ENCODE measurements at places on chromosomes 2 and 18. TPM values are rescaled to one million over a fixed set of nuclear protein-coding genes. Genes with fewer than 3 reads are reported as not detected.
A peak's percentile ranks its signal among the peaks of the same experiment; 100 is the strongest.

The TGFBRAP1 gene
- 20.0 TPM for total RNA-seq

The DHRS9 gene
- total RNA-seq: not detected

The DPY30 gene
- total RNA-seq: 99.2 TPM

The NT5C1B gene
- not detected for total RNA-seq

The SERPINB5 gene
- not detected for total RNA-seq

The MYOM1 gene
- total RNA-seq: 1.1 TPM

The CNNM4 gene
- total RNA-seq: 10.7 TPM

The EPAS1 gene
- total RNA-seq: 5.1 TPM

The CNDP1 gene
- total RNA-seq: 0.29 TPM

DNA sequence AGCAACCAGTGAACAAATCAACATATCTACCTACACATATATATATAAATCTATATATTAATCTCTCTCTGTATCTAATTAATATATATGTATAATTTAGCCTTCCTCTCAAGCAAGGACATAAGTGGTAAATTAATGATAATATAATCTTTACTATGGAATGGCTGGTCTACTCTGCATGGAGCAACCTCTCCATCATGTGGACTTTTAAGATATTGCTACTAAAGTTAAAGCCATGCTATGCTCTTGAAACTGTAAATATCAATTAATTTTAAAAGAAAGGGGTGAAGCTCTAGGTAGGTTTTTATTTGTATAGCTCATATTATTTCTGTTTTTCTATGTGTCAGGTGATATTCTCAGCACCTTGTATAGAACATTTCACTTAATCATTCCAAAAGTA lies 147.0 kb downstream of the PPP1R1C start:
- no peaks in the 10 kb centered on the region for H3K36me3 ChIP-seq
- H3K4me3 ChIP-seq: no peak overlapping the region
- H3K27ac ChIP-seq: no peak overlapping the region
- H3K4me1 ChIP-seq: no peaks in the 10 kb centered on the region
- H3K27me3 ChIP-seq: peaks cover 4% of the 10 kb centered on the region
- DNase-seq: no peak

DNA sequence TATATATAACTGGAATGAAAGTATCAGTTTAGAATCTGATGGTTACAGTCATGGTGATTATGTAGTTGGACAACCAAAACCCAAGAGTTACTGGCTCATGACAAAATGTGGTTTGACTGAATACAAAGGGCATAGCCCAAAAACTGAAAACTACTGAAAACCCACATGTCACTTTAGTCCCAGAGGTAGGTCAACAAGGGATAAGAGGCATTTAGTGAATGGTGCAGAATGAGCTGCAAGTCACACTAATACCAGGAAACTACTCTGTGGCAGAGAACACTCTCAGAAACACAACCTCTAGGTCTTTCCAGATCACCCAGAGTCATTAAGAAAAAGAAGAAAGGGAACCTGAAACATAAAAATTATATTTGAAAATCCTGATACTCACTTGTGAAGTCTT lies 154.5 kb downstream of the AGPS start:
- H3K4me3 ChIP-seq: no peak overlapping the region
- no peak overlapping the region for H3K27ac ChIP-seq
- H3K36me3 ChIP-seq: peaks cover 10% of the 10 kb centered on the region
- DNase-seq: no peak

DNA sequence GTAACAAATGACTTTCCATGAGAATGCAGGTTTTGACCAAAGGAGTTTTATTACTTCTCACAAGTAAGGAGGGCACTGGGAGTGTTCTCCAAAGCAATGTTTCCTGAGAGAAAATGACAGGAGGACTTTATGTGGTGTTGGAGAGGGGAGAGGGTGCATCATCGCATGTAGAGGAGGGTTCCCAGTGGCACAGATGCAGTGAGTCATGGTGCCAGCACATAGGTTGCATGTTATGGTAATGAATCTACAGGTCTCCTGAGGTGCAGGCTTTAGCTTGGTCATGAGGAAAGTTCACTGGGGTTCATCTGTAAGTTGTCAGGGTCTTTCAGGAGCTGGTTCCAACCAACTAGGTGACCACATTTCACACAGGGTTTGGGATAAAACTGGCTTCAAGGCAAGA lies 30.4 kb downstream of the NAT8 start:
- peaks cover 1% of the 10 kb centered on the region for H3K4me1 ChIP-seq
- H3K27ac ChIP-seq: peak overlapping the region; percentile 8
- H3K4me3 ChIP-seq: no peak overlapping the region
- H3K36me3 ChIP-seq: peaks cover 13% of the 10 kb centered on the region

GRCh38 chr2:201964631-201965206 lies 68.9 kb upstream of the FZD7 start:
- H3K4me3 ChIP-seq: no peak overlapping the region
- H3K27me3 ChIP-seq: peaks cover 6% of the 10 kb centered on the region
- no peak for DNase-seq
- no peaks in the 10 kb centered on the region for H3K36me3 ChIP-seq

GRCh38 chr2:9308186-9308955 lies 101.8 kb downstream of the ASAP2 start:
- H3K36me3 ChIP-seq: peaks cover under 1% of the 10 kb centered on the region
- no peak overlapping the region for H3K4me3 ChIP-seq
- H3K27me3 ChIP-seq: no peaks in the 10 kb centered on the region
- H3K27ac ChIP-seq: no peak overlapping the region

GRCh38 chr2:100984892-100985307 lies 17.2 kb upstream of the RPL31 start:
- H3K27me3 ChIP-seq: peaks cover 14% of the 10 kb centered on the region
- H3K36me3 ChIP-seq: no peaks in the 10 kb centered on the region
- H3K27ac ChIP-seq: no peak overlapping the region
- peaks cover 4% of the 10 kb centered on the region for H3K4me1 ChIP-seq
- no peak overlapping the region for H3K4me3 ChIP-seq
